AG08396 (cell line): ENCODE measurements at places on chromosomes 11 and 22.

DNA sequence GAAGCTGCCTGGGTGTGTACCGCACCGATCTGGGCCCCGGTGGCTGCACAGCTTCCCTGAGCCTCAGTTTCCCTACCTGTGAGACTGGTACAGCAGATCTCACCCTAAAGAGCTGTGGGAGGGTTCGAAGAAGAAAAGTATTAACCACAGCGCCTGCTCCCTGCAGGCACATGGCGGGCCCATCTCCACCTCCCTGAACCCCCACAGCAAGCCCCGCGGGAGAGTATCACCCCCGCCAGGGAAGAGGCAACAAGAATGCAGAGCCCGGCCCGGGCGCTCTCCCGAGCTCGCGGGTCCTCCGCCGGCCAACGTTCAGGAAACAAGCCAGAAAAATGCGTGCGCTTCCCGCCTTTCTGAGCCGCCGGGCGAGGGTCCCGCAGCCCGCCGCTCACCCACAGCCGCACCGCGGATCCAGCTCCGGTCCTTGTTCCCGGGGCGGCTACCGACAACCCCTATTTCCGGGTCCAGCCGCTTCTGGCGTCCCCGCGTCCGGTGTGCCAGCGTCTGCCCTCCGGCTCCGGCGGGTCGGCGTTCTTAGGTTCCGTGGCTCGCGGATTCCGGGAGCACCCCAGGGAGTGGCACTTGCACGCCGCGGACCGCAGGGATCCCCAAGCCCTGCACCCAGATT, at the start of gene TOP3B:
TSS of gene TOP3B (minus strand) at position 450 of the 628 bp plus-strand sequence. CDS start 7,078 bp downstream, outside the sequence.
- DNase-seq = peak; percentile 90

GRCh38 chr11:126280595-126280994, 2.3 kb upstream of the TIRAP start:
- no peak for DNase-seq

DNA sequence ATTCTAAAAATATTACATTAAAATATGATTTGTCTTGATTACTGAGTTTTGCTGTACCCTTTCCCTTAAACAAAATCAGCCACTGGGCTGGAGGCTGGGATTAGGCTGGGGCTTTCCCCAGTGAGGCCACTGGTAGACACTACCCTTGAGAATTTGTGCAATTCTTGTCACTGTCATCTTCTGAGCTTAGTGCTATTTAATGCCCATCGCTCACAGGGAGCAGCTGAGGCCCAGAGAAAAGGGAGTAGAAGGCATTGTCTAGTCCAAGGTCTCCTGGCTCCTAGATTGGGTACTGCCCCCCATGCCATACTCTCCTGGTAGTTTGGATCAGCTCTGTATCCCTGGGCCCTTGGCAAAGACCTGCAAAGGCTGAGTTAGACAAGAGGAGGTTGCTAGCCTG, 6.7 kb downstream of the CHRM1 start:
- DNase-seq = no peak

- no peak for DNase-seq
These were observed 47.8 kb downstream of the PARVB start for GRCh38 chr22:44071781-44072326.

DNA sequence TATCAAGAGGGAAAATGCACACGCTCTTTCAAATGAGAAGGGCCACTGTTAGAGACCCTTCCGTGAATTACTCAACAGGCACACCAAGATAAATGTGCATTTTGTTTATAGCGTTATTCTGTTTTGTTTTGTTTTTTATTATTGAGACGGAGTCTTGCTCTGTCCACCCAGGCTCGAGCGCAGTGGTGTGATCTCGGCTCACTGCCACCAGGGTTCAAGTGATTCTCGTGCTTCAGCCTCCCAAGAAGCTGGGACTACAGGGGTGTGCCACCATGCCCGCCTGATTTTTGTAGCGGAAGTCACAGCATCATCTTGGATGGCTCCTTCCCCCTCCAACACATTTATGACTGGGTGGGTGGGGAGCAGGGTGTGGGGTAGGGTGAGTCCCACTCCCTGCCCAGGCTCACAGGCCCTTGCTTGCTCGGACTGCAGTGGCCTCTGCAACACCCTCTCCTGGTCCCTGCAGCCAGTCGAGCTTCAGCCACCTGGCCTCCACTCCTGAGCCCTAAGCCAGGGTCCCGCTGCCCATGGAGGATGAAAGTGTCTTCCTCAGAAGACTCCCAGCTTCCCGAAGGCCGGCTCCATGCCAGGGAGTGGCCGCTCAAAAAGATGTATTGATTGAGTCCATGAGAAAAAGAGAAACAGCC, 68.0 kb downstream of the RTL6 start:
- no peak for DNase-seq

GRCh38 chr11:66118847-66119246, 48.8 kb downstream of the PACS1 start:
- no peak for DNase-seq

DNA sequence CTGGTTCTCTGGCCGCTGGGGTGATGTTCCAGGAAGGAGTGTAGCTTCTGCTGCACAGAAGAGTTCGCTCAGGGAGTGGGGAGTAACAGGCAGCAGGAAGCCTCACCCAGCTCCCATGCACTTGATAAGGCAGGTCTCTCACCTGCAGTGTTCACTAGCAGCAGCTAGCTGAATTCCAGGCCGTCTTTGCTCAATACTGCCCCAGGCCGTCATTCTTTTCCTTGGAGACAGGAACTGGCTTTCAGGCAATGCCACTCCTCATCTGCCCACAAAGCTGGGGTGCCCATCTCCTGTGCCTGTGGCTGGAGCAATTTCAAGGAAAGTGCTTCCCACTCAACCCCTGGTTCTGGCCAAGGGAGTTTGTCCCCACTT, 66.1 kb downstream of the ARHGAP42 start:
- no peak for DNase-seq

DNA sequence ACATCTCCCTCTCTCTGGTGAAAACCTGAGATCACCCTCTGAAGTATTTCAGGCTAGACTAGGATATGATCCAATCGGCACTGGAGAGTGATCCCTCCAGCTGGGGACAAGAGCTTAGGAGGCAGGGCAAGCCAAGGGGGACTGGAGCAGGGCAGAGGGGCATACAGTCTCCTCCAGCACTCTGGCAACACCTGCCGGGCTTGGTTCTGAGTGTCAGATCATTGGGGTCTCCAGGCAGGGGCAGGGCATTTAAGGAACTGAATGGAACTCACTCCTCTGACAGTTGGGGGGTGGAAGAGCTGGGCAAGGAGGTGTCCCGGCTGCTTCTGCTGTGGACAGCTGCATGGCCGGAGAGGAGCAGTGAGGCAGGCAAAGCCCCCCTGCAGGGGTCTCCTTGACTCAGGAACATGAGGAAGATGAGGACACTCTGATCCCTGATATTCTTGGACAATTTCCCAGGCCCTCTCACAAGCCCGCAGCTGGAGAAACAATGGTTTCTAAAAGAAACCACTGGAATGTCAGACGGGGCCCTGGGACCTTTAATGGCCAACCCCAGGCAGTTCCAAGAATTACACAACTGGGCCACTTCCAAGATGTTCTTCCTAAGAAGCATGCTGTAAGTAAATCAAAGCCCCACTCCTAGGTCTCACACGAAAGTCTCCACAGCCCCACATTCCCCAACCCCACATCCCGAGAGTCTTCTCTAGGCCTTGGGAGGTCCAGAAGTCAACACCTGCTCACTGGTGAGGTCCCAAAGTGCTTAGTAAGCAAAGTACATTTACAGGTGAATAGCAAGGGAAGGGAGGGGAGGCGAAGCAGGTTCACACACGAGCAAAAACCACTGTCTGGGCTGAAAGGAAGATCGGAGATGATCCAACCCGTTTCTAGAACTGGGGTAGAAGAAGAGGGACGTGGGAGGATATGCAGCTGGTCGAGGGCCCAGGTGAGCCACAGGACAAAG, 1.2 kb upstream of the CCDC86 start:
- DNase-seq = peak; percentile 85

DNA sequence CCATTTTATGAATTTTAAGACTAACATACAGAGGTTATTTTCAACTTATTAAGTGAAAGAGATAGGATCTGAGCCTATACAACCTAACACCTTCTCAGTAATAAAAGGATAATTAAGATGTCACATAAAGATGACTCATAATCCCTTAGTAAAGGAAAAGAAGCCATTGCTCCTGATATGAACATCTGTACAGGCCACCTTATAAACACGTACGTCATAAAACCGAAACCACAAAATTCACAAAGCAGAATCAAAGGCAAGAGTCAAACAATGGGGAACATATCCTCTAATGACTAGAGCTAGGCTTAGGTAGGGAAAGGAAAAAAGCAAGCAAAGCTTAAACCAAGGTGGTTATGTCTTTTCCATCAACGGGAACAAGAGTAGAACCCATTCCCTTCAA, 103.5 kb downstream of the KCNA4 start:
- DNase-seq = no peak

DNA sequence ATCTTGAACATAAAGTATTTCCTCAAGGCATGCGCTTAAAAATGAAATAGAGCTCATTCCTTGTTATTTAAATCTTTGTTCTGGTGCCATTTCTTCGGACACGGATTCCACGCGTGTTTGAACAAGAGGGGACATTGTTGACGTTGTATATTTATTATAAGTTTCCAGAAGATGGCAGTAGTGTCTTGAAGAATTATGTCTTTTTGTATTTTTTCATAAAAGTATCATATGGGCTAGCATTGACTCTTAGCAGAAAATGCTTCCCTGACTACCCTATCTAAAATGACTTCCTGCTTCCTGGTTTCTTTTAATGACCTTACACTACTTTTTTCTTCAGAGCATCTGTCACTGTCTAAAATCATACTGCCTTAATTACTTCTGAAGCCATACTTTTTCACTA, 20.4 kb downstream of the BIRC2 start:
- DNase-seq = no peak

GRCh38 chr11:72430741-72431570, 3.4 kb downstream of the CLPB start:
- peak; percentile 71 for DNase-seq

GRCh38 chr11:1072821-1073231, 1.8 kb upstream of the MUC2 start:
- DNase-seq = no peak

- DNase-seq = no peak
These were observed 428.0 kb downstream of the TBC1D22A start for GRCh38 chr22:47190276-47190956.

DNA sequence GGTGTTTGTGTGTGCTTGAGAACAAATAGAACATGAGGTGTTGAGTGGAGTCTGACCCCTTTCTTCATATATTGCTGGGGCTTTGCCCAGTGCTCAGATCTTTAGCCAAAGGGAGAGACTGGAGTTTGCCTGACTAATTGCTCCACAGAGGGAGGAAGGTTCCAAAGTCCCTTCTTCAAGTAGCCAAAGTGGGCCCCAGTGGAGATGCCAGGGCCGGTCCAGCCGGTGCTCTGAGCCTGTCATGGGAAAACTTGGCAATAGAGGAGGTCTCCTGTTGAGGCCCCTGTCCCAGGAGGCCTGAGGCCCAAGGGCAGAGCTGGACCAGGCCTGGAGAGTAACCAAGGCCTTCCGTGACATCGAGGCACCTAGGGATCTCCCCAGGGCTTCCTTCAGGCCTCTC, 112.3 kb downstream of the DSCAML1 start:
- DNase-seq = no peak

GRCh38 chr11:33451364-33451763, 194.2 kb downstream of the HIPK3 start:
- no peak for DNase-seq

GRCh38 chr11:122743949-122744348, 88.4 kb downstream of the UBASH3B start:
- DNase-seq = no peak

DNA sequence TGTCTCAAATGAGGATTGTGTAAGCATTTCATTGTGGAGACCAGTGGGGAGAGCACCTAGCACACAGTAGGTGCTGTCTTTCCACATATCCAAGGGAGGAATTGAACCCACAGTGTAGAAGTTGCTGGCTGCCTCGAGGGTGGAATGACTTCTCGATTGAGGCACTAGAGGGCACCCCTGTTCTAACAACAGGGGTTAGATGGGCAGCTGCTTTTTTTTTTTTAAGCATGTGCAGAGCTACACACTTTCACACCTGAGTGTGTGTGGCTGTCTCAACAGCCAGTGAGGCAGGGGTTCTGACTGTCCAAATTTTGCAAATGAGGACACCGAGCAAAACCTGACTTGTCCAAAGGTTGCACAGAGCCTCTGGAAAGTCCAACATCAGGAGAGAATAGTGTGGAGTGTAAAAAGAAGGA, 118.2 kb upstream of the CRYBB3 start:
- peak; percentile 34 for DNase-seq

DNA sequence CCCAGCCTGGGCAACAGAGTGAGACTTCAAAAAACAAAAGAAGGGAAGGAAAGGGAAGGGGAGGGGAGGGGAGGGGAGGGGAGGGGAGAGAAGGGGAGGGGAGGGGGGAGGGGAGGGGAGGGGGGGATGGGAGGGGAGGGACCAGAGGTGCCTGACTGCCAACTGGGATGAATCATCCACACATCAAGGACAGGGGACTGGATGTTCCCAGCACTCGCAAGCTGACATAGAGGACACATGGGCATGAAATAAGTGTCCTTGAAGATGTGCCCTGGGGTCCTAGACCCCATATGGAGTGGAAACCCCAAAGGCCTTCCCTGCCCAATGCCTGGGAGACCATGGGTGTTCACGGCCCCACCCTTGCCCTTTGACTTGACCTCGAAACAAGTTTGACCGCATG, 19.8 kb downstream of the TST start:
- DNase-seq = no peak

GRCh38 chr11:120195601-120196320, 15.1 kb upstream of the OAF start:
- DNase-seq = no peak

DNA sequence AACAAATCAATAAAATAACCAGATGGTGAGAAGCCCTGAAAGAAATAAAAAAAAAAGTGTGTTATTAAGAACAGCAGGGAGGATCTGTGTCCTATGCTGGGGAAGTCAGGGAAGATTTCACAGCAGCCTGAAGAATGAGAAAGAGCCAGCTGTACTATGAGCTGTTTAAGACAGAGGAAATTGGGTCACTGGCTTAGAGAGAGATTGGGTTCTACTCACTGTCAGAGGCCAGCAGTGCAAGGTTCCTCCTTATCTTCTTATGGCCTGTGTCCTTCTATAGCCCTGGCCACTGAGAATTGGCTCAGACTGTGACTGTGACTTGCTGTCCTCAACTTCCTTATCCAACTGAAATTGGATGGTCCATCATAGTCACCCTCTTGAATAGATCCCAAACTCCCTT, 54.8 kb upstream of the FDX1 start:
- no peak for DNase-seq

DNA sequence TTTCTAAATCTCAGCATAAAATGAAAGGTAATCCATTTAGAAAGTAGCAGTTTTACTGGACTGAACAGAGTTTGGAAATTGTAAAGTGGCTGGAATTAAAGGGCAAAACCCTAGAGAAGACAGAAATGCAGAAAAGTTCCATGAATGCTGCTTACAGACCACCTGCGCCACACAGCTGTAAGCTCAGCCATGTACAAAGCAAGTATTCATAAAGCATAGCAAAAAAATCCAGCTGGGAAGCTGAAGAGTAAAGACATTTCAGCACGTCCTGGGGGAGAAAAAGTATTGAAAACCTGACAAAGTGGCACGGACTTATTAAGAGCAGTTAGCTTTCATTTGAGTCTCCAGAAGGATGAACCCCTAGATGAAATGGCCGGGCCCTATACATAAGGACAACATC, 220.1 kb upstream of the CNTN5 start:
- no peak for DNase-seq

- no peak for DNase-seq
These were observed 48.1 kb upstream of the ARFGAP3 start for GRCh38 chr22:42905217-42905616.
